Keratinocyte (primary cell): ENCODE measurements at places on chromosomes 2 and 18.

DNA sequence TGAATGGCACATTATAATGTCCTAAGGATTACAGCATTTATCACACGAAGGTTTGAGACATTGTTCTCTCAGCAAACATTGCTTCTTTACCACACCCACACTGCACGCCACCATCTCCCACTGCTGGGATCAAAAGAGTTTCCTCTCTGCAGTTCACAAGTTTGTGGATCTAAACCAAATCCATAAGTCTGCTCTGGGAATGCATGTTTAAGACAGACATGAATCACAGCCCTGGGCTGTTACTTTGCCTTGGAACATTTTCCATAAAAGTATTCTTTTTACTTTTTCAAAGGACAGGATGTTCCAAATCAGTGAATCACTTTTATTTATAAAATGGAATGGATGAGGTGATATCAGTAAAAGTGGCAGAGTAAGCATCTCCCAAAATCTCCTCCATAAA, 36.1 kb downstream of the STPG4 start:
- DNase-seq = no peak

- DNase-seq = no peak
These were observed 869 bp downstream of the USP40 start for GRCh38 chr2:233565685-233566140.

DNA sequence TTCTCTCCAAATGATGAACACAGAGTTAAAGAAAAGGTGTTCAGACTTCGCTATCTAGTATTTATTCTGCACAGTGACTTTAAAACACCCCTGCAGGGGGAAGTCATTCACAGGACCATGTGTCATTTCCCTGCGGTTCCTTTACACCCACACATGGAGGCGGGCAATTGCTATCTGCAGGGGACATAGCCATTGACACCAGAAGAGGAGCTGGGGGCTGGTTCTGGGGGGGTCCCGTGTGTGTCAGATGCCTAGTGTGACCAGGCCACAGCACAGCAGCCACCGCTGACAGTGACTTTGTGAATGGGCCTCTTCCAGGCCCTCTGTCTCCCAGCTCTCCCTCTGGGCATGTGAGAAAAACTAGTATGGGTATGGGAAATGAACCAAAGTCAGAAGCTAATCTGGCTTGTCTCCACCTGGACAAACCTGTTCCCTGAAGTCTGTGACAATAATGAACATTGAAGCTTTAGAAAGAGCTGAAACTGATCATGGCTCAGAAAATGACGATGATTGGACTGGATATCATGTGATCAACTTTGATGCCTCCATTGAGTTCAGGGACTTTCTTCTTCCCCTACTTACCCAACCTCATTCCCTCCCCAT, 7.5 kb upstream of the GBX2 start:
- DNase-seq = no peak

DNA sequence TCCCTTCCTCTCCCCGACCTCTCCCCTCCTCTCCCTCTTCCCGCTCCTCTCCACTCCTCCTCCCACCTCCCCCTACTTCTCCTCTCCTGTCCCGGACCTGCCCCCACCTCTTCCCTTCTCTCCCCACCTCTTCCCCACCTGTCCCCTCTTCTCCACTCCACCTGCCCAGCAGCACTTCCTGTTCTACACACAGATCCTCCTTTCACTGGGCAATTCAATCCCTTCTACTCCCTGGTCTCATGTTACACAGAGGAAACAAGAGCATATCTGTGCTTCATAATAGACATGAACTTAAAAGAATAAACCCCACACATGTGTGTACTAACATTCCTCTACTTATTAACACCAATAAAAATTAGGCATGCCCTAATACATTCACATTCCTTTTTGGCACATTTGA, 34.8 kb downstream of the TIMM21 start:
- no peak for DNase-seq

DNA sequence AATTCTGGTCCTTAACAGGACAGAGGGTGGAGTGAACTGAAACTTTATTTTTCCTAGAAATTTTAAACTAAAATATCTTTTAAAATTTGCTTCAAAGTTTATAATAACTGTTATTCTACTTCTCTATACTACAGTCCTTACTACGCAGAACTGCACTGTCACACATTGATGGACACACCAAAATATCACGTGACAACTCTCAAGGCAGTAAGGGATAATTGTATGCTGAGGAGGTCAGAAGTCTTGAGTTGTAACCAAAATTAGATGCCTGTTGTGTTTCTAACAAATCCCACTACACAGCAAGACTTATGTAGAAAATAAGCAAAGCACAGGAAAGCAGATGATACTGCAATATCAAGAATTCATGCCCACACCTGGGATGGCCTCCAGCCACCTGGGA, 76.3 kb downstream of the CHST9 start:
- no peak for DNase-seq

- DNase-seq = no peak
These were observed 21.8 kb downstream of the NDUFB3 start for GRCh38 chr2:201093573-201093972.

GRCh38 chr2:165587335-165587938, 117.9 kb downstream of the CSRNP3 start:
- DNase-seq = no peak

GRCh38 chr2:150126839-150127238, 360.6 kb downstream of the RND3 start:
- DNase-seq = no peak

DNA sequence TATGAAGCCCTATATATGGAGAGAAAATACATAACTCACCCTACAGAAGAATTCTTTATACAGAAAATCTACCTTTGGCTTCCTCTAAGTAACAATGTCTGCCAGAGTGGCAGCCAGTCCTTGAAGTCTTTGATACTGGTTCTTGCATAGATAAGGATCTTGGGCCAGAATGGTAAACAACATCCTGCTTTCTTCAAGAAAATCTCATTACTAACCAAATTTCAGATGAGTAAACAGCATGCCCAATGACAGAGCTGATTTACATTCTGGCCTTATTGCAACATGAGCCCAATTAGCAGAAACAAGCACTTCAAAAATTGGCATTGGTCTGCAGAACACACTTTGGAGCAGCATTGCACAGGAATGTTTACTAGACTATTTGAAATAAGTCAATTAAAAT, 336.5 kb upstream of the ST6GAL2 start:
- no peak for DNase-seq

DNA sequence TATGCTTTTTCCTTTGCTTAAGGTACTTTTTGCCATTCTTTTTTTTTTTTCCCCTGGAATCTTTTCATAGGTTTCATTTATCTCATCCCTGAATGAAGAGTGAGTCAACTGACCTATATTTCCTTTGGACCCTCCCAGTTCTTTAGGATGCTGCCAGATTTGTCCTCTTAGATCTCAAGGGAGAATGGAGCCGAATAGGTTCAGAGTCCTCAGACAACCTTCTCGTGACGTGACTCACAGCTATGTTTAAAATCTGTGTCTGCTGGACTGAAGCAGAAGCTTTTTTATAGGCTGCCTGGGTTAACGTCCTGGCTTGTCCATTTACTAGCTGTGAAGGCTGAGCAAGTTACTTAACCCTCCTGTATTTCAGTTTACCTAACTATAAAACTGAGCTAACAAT, 358.6 kb downstream of the DLGAP1 start:
- no peak for DNase-seq

DNA sequence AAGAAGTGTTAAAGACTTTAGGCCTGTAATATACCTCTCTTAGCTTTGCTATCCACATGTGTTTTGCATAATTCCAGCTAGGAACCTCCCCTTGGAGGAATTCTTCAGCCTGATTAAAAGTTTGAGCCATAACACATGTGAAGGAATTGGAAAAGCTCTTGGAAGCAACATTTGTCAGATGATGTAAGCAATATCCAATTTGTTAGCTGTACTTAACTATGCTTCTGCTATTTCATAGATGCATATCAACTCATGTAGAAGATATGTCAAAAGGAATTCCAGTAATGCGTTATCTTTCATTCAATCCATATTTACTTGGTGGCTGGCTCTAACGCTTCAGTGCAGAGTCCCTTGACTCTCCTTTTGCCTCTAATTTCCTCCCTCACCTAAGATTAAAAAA, 46.2 kb downstream of the PKP4 start:
- no peak for DNase-seq

GRCh38 chr2:222959358-222959757, 92.6 kb upstream of the KCNE4 start:
- DNase-seq = peak; percentile 81

DNA sequence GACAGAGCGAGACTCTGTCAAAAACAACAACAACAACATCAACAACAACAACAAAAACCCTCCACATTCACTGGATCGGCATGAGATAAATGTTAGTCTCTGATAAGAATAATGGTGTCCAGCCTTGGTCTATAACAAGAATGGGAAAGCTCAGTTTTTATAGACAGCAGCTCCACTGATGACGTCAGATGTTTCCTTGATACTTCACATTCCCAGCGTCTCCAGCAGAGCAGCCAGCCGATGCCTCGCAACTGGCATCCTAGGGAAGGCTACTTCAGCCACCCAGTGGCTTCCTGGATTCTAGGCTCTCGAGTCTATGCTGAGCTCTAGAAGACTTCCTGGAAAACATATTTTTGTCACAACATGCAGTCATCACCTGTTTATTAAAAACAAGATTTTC, 271.4 kb upstream of the SMIM21 start:
- DNase-seq = no peak

GRCh38 chr2:8152392-8153257, 529.2 kb upstream of the ID2 start:
- no peak for DNase-seq

- no peak for DNase-seq
These were observed 17.6 kb upstream of the UBE2E3 start for GRCh38 chr2:180962727-180963314.

DNA sequence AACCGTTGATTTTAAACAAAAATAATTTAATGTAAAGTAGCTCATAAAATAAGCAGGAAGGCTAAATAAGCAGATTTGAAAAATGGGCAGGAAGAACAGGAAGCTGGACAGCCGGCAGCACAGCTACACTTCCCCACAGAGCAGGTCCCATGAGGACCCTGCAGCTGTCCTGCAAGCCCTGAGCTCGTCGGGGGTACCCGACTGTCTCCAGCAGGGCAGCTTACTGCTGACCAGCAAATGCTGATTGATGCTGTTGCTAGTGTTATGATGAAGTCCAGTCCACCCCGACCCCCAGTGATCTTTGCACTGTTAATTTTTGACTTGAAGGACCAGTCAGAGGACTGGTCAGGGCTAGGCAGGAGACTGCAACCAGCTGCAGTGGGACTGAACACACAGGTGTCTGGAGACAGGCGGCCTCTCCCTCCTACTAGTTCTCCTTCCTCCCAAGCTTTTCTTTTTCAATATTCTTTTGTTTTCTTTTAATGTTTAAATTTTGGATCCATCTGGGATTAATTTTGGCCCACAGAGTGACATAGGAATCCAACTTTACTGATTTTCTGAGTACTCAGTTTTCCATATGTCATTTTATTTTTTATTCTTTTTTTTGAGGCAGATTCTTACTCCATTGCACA, 27.7 kb downstream of the POLE4 start:
- DNase-seq = no peak

DNA sequence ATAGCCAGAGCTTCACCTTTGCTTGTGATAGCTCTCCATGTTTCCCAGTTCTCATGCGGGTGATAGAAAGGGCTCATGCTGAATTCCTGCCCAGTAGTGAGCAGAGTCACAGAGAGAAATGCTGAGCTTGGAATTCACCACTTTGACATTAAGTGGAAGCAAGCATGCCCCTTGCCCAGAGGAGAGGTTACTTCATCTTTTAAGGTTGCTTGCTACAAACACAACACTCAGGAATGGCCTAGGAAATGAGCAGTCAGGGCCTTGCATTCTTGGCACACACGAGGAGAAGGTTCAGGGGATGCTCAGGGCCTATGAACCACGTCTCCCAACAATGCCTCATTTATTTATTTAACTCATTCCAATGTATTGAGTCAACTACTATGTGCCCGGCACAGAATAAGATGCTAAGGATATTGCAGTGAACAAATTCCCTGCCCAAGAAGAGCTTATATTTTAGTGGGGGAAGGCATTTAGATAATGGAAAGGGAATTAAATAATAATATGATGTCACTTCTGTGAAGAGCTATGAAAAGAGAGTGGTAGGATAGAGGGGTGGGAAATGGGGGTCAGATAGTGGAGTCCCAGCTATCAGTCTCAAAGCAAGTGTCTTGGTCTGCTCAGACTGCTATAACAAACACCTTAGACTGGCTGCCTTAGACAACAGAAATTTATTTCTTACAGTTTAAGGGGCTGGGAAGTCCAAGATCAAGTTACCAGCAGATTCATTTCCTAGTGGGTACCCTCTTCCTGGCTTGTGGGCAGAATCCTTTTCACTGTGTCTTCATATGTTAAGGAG, 42.1 kb downstream of the DDX18 start:
- DNase-seq = peak; percentile 77

DNA sequence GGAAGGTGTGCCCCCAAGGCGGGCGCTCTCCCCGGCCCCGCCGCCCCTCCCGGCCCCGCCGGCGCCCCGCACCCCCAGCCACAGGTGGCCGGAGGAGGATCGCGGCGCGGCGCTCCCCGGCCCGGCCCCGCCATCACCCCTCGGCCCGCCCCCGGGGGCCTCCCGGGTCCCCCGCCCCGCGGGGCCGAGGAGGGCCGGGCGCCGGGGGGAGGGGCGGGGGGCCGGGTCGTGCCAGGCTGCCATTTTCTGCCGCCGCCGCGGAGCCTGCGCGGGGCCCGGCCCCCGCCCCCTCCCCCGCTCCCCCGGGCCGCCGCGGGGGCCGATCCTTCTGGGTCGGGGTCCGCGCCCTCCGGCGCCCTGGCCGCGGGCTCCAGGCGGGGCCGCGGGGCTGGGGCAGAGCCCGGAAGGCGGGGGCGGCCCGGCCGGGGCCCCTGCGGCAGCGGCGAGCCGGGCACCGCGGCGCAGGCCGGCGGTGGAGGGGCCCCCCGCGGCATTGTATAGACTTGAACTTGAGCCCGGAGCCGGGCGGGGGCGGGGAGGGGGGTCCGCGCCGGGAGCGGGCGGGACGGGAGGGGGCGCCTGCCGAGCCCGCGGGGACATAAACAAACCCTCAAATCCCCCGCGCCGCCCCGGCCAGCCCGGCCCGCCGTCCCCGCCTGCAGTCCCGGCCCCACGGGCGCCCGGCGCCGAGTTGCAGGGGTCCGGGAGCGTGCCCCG, 556 bp downstream of the DNMT3A start:
- no peak for DNase-seq

DNA sequence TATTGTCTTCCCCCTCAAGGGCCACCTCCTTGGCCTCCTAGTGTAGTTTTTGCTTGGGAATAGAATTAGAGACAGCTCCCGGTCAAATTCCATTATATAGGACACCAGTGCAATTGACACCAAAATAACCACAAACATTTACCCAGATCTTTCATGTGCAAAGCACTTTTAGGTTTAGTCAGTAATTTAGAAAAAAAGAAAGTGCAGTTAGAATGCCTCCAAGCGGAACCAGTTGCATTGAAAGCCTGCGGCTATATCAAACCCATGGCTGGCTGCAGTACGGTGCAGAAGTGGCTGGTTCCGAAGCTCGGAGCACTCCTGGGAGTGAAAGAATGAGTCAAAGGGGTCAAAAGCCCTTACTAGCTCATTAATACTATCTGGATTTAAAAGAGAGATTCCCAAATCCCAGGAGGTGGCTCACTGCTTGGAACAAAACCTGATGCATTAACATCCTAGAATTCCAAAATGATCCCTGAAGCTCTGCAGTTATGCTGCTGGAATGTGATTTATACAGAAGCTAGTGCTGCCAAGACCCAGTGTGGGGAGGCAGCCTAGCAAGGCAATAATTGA, 432.2 kb upstream of the KLHL29 start:
- DNase-seq = no peak
